T-helper 9 cell (primary cell): ENCODE measurements at places on chromosomes 7 and 10.

- no peak for DNase-seq
These were observed 76.4 kb downstream of the LYZL2 start for GRCh38 chr10:30553018-30553625.

- DNase-seq = no peak
These were observed 237.8 kb upstream of the ZMIZ1 start for GRCh38 chr10:78830976-78831375.

GRCh38 chr7:125908711-125909110 lies 979.1 kb upstream of the POT1 start:
- DNase-seq = no peak

GRCh38 chr10:78821052-78821451 lies 247.7 kb upstream of the ZMIZ1 start:
- DNase-seq = no peak

- DNase-seq = no peak
These were observed 97.7 kb downstream of the ARHGAP12 start for GRCh38 chr10:31830887-31831286.

GRCh38 chr10:89516149-89516832 lies 19.1 kb downstream of the SLC16A12 start:
- DNase-seq = no peak

DNA sequence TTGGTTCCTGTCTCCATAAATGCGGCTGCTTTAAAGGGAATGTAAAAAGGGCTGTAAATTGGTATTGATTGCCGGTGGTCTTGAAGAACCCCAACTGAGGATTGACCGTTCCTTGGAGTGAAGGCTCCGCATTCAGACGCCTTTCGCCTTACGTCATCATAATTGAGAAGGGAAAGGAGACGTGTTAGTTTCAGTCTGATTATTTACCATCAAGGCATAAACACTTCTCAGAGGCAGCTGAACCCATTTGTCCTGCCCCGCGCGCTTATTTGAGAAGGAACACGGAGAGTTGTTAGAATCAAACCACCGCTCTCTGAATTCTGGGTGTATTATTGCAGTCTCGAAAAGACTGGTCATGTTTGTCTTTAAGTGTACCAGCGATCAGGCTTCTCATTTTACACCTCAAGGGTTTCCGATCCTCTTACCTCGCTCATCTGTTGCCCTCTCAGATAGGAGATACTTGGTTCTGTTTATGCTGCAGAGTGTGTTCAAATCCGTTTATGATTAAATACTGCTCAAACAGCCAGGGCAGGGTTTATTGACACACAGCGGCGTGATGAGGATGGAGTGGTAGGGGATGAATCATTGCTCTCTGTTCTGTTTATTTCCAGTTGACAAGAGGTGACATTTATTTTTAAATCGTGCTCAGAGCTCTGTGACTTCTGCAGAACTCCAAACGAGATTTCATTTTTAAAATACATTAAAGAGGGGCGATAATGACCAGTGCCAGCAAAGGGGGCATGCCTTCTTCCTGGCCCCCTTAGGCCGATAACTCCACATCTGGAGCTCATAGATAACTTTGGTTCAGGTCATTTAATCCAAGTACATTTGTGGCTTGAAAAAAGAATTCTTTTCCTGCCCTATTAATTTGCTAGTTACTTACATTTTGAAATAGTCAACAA lies 30.4 kb downstream of the FOXK1 start:
- no peak for DNase-seq

GRCh38 chr10:8211631-8212030 lies 157.1 kb downstream of the GATA3 start:
- DNase-seq = no peak

- no peak for DNase-seq
These were observed 212.3 kb upstream of the CSTF2T start for GRCh38 chr10:51911723-51912122.

GRCh38 chr10:63866747-63867140 lies 345.5 kb downstream of the REEP3 start:
- DNase-seq = no peak

- no peak for DNase-seq
These were observed 74.9 kb downstream of the CTBP2 start for GRCh38 chr10:125085258-125086054.

DNA sequence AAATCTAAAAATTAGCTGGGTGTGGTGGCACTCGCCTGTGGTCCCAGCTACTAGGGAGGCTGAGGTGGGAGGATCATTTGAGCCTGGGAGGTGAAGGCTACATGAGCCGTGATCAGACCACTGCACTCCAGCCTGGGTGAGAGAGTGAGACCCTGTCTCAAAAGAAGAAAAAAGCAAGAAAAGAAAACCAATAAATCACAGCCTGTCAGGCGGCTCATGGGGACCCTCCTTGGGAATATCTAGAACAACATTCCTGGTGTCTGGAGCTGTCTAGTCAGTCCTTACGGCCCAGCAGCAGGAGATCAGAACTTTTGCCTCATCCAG lies 130.6 kb upstream of the TNRC18 start:
- DNase-seq = no peak

- no peak for DNase-seq
These were observed 106.6 kb downstream of the RAPGEF5 start for GRCh38 chr7:22250390-22250789.

- DNase-seq = no peak
These were observed 159.2 kb downstream of the PRKG1 start for GRCh38 chr10:51233337-51234100.

- DNase-seq = no peak
These were observed 27.9 kb downstream of the C7orf25 start for GRCh38 chr7:42883950-42884349.

- peak; percentile 29 for DNase-seq
These were observed 927 bp upstream of the ALOX5 start for GRCh38 chr10:45373003-45373575.

DNA sequence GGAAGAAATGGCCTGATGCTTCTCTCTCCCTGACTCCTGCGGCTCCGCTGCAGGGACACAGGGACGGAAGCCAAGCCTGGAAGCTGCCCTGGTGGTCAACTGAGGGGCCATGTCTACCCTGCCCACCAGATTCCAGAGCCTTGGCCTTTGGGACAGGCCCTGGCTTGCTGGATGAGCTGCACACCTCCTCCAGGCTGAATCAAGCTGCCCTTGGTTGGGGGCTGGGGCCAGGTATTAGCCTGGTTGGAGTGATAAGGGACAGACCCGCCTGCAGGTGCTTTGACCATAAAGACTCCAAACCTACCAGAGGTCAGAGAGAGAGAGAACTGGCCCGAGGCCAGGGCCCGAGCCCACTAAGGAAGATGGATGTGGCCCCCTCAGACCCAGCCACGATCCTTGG lies 30.1 kb downstream of the CRHR2 start:
- DNase-seq = no peak

GRCh38 chr7:133295484-133295883 lies 42.6 kb downstream of the EXOC4 start:
- no peak for DNase-seq

DNA sequence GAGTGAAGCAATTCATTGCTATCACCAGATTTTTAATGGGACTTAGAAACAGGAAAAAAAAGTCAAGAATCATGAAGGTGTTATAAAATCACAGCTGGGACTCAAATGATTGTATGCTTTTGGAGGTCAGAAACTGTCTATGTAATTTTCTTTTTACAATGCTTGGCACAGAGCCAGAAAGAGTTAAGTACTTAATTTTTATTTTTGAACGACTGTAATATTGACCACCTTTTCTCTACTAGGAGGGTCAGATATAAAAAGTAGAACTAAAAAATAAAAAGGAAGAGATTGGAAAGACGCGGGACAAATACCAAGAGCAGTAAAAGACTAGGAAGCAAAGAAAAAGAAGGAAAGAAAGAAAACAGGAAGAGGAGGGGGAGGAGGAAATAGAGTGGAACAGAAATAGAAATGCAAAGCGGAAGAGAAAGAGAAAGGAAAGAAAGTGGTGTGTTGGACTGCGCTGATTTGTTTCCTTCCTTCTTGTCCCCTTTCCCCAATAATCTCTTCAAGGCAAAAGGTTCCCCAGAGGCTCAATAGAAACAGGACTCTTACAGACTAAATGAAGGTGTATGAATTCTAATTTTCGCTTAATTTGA lies 23.2 kb upstream of the C1GALT1 start:
- no peak for DNase-seq

GRCh38 chr7:50610521-50611277 lies 45.5 kb upstream of the DDC start:
- peak; percentile 37 for DNase-seq

- no peak for DNase-seq
These were observed 23.0 kb downstream of the HDAC9 start for GRCh38 chr7:18518555-18518954.

GRCh38 chr7:105693576-105693975 lies 112.3 kb upstream of the EFCAB10 start:
- DNase-seq = no peak

- no peak for DNase-seq
These were observed 48.9 kb downstream of the ZNF503 start for GRCh38 chr10:75352650-75353049.

- DNase-seq = no peak
These were observed 131.9 kb downstream of the SDK1 start for GRCh38 chr7:3432911-3433310.

DNA sequence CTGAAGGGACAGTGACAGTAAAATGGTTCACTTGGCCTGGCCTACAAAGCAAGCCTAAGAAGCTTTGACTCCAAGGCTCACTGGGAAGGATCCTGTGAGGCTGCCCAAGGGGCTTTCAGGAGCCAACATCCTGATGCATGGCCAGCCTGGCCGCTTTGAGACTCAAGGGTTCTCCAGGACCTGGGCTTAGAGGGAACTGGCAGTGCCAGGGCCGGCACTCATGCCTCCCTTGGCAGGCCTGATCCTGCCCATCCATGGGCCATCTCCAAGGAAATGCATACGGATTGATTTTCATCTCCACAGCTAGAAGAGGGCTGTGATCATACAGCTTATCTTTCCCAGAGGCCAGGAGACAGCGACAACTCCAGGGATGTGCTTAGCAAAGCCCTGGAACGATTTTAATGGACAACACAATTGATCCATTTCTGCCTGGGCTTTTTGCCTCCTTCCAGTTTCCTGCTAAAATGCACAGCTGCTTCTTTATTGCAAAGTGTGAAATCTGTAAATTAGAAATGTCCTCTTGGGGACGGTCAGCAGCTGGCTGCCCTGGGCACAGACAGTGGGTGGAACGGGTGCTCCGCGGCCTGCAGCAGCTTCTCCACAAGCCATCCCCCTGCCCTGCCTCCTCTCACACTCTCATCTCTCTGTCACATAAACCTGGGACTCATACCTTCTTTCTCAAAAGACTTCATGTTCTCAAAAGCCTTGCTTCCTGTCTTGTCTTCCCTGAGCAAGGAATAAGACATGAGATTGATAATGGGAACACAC lies 288.5 kb downstream of the GRID1 start:
- no peak for DNase-seq

GRCh38 chr7:74474271-74474865 lies 20.7 kb downstream of the GTF2IRD1 start:
- no peak for DNase-seq

DNA sequence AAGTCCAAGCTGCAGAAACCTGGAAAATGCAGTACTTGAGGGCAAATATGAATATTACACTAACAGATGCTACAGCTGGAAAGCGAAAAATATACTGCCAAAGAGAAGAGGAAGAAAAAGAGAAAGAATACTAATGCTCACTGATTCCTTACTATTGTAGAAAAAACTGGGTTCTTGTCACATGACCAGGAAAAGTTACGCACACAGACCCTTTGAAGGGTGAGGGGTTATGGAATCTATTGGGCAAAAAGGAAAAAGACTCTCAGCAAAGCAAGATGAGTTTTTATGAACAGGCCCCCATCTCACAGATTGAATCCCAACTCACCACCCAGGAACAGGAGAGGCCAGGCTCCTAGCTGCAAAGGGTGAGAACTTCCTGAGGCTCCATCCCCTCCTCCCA lies 228.1 kb upstream of the KLF14 start:
- no peak for DNase-seq

- DNase-seq = no peak
These were observed 2.7 kb downstream of the STMP1 start for GRCh38 chr7:135665042-135665441.

GRCh38 chr7:68041554-68041953 lies 1044.9 kb downstream of the TYW1 start:
- no peak for DNase-seq

DNA sequence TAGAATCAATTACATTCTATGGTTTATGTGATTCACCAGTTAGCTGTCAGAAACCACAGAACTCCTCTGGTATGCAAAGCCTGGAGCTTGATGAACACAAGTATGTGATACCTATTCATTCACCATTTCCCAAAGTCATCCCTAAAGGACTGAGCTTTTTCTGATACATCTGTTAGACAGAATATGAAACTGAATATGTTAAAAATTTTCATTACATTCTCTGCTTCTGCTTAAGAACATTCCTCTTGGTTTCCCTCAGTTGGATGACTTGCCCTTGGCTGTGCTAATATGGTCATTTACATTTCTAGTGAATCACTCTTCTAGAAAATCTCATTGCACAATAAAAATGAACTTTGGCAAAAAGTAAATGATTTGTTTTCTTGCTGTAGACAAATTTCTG lies 10.8 kb upstream of the PON1 start:
- DNase-seq = no peak

DNA sequence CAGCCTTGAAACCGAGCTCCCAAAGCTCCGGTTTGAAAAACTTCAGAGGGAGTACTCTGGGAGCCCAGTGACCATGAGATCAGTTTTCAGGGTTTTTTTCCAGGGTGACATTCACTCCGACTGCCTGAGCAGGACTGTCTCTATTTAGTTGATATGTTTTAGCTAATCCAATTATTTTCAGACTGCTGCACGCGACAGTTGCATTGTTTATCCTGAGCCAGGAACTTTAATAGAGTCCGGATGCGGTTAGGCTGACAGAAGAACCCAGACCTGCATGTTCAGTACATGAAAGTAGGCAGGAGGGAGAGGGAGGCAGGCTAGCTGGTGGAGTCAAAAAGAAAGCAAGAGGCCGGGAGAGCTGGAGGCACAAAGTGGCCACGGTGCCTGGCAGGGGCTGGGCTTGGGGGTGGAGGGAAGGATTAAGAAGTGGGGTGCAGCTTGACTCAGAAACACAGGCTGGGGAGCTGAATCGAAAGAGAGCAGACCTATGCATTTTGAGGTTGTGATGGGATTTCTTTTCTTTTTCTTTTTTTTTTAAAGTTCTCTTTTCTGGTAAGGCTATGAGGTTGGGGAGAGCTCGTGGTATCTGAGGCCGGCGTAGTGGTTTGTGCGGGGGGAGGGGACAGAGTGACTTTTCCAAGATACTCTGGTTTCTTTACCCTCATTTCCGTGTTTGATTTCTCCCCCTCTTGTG lies 5.7 kb downstream of the GATA3 start:
- DNase-seq = peak; percentile 50

GRCh38 chr7:71769326-71769725 lies 637.4 kb downstream of the GALNT17 start:
- no peak for DNase-seq

GRCh38 chr10:121532292-121532864 lies 65.9 kb downstream of the FGFR2 start:
- no peak for DNase-seq

GRCh38 chr7:92988051-92988450 lies 129.7 kb downstream of the SAMD9 start:
- no peak for DNase-seq

DNA sequence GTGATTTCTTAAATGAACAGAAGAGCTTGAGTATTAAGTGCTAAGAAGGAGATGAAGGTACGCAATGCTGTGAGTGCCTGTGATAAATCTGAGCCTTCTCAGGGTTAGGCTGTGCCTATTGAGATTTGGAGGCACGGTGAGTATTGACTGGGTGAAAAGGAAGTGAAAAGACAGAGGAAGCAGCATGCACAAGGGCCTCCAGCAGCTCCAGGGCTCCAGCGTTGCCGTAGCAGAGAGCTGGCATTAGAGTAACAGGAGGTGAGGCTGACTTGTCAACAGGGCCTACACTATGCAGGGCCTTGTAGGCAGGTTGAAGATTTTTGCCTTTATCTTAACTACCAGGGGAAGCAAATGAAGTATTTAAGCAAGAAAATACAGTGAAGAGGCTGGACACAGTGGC lies 54.1 kb upstream of the PDCD4 start:
- no peak for DNase-seq
